ENCODE measurements at places on chromosomes 7 and 10.

- DNase-seq, result no peak
Observed at GRCh38 chr7:120114626-120115025, 158.3 kb upstream of the KCND2 start.

DNA sequence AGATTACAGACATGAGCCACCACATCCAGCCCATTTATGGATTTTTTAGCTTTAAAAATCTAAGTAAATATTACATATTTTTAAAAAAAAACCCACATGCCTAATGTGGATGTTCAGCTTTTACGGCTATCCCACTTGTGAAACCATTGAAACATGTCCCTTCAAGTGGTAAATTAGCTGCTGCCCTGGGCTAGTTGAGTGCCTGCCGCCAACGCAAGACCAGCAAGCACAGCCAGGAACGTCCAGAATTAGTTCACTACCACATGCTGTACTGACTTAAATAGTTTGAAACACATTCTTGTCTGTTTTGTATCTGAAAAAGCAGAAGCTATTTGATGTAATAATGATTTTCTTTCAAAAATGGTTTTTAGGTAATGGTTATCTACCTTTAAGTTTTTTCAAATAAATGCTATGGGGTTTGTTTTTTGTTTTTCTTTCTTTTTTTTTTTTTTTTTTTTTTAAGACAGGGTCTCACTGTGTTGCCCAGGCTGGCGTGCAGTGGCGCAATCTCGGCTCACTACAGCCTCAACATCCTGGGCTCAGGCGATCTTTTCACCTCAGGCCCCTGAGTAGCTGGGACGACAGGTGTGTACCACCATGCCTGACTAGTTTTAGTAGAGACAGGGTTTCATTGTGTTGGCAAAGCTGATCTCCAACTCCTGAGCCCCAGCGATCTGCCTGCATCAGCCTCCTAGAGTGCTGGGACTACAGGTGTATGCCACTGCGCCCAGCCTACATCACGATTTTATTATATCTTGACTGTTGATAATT is 57.0 kb downstream of the KLRG2 start:
- DNase-seq, result no peak

- DNase-seq, result no peak
Observed at GRCh38 chr10:130805635-130806030, 505.9 kb downstream of the TCERG1L start.

DNA sequence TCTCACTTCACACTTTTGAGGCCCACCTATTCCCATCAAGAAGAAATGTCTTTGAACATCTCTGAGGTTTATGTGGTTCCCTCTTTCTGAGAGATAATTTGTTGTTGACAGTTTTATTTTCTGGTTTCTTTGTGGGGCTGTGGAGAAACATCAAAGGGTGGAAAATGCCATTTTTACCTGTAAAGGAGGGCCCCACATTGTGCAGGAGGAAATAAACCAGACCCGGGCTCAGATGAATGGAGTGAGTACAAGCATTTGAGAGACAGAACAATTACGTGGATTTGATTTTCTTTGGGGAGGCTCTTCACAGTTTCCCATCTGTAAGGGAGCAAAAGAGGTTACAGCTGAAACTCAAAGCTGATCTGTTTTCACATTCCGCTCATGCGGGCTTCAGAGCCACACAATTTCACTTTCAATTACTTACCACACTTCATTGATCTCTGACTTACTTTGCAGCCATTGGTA is 29.8 kb downstream of the ITPRIP start:
- no peak for DNase-seq

DNA sequence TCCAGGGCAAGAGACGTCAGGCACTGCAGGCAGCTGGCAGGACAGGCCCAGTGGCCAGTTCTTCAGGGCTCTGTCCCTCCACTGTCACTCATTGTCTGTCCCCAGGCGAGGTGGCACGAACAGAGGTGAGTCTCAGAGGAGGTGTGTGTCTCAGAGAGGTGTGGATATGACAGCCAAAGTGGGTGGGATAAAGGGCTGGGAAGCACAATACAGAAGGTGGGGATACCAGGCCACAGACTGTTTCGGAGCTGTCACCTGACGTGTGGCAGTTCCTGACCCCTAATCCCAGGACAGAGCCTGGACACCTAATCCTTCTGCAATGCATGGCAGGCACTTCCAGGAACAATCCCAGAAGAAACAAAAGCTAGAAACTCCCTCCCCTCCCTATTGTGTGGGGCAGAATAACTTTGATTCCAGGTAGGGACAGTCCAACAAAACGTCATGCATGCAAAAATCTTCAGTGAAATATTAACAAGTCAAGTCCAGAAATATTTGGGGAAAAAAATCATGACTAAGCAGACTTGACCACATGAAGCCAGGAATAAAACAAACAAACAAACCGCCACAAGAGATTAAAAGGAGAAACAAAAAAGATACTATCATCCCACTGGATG is 11.6 kb downstream of the KLRG2 start:
- DNase-seq, result no peak
